ENCODE measurements at places on chromosomes 2 and 18. TPM values are rescaled to one million over a fixed set of nuclear protein-coding genes. Genes with fewer than 3 reads are reported as not detected.

- DNase-seq, result no peak
Measured at GRCh38 chr2:8797682-8798081, 39.7 kb downstream of the KIDINS220 start.

GRCh38 chr2:228352048-228352447, 170.6 kb upstream of the SPHKAP start:
- no peak for DNase-seq

DNA sequence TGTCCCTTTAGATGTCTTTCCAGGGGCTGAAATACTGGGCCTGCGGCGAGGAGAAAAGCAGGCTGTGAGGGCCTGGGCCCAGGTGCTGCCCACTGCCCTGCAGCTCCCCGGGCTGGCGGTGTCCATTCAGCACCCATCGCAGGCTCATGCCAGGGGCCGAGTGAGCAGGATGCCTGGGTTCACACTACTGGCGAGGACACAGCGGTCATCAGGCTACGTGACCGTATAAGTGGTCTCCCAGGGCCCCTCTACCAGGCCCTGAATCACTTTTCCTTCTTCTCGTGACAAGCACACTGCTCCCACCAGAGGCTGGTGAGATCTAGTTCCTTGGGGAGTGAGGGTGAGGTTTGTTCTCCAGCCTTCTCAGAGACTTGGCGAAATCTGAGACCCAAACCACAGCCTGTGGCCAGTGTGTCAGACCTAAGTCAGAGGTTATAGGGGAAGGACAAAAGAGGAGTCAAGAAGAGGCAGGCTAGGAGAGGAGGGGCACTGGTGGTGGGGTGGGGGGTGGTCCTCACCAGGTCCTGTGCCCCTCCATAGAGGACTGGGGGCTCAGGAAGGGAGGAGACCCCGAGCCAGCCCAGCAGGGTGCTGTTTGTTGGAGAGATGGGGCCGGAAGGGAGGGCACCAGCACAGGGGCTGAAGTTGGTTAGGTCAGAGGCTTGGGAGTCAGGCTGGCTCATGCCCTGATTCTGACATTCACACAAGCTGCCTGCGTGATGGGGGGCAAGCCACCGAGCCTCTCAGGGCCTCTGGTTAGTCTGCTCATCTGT, 6.6 kb upstream of the SEMA4C start:
- no peak for DNase-seq

DNA sequence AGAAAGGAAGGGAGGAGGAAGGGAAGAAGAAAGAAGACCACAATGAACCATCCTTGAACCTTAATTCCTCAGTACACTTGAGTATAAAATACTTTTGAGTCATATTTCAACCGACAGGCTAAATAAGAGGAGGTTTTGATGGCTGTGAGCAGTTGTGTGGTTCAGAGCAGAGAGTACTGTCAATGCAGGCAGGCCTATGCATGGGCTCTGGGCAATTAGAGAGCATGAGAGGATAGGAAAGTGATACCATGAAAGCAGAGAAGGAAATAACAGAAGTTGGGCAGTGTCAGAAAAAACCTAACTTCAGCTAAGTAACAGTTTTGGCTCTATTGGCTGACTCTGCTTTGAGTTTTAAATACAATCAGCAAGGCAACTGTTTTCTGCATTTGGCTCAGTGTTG, 123.6 kb upstream of the STK17B start:
- no peak for DNase-seq

DNA sequence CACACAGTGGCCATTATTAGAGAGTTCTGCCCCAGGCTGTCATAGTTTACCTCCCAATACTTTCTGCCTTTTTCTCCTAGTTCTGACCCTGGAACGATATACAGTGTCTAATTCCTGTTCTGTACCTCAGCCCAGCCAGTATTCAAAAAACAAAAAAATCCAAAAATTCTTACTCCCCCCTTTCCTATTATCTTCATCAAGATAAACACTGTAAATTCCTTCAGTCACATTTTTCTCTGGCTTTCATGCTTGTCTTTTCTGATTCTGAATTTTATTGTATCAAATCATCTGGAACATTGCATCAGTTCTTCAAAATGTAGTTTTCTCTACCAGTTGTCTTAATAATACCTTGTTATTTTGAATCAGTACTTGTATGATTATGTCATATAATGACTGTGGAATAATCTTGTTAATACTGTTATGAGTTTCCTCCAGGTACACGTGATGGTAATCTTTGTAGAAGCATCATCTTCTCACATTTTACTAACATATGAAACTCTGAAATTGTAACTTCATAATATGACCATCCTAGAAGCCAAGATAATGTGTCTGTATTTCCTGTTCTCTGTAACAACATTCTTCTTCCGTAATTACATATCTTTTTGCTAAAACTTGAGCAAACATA, 79.0 kb upstream of the NOSTRIN start:
- DNase-seq, result no peak

DNA sequence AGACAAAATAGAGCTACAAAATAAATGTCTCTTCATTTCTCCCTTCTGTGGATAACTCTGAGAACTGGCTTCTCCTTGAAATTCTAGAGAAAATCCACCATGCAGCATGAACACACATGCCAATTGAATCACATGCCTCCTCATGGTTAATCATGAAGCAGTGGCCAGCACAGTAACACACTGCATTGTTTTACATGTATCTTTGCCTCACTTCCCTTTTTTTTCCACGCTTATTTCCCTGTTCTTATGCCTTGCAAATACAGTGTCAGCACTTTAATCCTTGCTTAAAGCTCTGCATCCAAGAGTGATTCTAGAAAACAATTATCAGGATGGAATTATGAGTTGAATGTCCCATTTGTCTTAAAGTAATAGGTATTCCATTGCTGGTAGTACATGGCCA, 50.3 kb upstream of the ZBTB7C start:
- DNase-seq, result no peak

GRCh38 chr2:105890111-105890510, 145.4 kb downstream of the NCK2 start:
- DNase-seq, result no peak

DNA sequence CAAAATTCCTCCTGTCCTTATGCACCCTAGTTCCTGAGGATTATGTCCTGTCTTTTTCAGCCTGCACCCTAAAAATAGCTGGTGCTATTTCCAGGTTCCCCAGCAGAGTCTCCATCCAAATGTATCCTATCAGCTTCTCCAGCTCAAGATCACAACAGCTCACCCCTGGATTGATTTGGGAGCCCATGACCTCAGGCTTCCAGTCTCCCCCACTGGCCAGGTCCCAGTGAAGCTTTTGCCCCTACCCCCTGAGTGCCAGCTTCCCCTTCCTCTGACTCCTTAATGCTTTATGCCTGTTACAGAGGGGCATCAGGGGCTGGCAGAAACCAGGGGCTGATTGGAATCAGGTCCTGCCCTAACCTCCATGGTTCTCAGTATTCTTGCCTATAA, 76.9 kb upstream of the DAPL1 start:
- DNase-seq, result no peak

DNA sequence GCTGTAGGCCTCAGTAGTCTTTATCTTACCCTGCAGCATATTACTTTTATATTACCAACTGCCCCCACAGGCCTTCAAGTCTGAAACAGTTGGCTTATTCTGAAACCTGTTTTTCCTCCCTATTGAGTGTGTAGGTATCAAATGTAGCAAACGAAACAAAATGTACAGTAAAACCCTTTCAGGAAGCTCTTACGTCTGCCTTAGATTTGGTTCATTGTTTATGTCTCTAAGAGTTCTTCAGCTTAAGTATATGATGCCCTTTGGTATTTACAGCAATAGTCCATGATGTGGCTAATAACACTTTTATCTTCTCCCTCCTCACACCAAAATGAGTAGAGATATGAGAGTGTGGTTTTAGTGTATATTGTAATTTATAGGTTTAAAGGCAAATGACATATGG, 108.8 kb downstream of the DOCK10 start:
- DNase-seq, result no peak

GRCh38 chr2:156470975-156471583, 34.9 kb downstream of the GPD2 start:
- no peak for DNase-seq

- no peak for DNase-seq
Measured at GRCh38 chr18:29664278-29665036, 1378.1 kb downstream of the DSC3 start.

DNA sequence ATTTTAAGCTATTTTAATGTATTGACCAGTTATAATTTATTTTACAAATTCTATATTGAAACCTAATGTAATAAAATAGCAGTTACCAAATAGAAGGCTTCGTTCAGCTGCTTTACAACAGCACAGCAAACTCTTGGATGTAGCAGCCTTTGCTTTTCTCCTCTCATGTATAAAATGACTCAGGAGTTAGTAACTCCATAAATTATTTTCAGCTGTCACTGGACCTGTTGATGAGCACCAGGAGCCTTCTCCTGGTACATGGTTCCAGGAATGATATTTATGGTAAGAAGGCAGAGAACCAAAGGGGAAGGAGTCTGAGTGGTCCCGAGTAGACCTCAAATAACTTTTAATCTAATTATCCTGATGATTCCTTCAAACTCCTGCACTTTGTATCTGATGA, 256.4 kb upstream of the NETO1 start:
- DNase-seq, result no peak

GRCh38 chr2:238440331-238440730, 13.6 kb downstream of the ASB1 start:
- no peak for DNase-seq

DNA sequence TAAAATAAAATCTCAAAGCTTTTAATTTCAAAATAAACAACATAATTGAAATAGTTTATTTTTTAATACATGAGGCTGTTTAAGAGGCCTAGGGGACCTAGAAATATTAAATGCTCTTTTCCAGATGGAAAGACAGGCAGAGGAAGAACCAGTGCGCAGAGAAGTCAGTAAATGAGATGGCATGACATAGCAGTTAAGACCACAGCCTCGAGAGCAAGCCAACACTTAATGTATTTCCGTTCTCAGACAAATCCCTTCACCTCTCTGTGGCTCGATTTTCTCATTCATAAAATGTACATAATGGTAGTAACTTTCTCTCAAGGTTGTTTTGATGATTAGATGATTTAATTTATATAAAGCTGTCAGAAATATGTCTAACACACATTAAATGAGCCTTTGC, 405.1 kb upstream of the CWC22 start:
- no peak for DNase-seq

GRCh38 chr2:175308005-175308404, 126.5 kb upstream of the ATP5MC3 start:
- no peak for DNase-seq

GRCh38 chr2:21404137-21404536, 280.4 kb downstream of the TDRD15 start:
- DNase-seq, result no peak

DNA sequence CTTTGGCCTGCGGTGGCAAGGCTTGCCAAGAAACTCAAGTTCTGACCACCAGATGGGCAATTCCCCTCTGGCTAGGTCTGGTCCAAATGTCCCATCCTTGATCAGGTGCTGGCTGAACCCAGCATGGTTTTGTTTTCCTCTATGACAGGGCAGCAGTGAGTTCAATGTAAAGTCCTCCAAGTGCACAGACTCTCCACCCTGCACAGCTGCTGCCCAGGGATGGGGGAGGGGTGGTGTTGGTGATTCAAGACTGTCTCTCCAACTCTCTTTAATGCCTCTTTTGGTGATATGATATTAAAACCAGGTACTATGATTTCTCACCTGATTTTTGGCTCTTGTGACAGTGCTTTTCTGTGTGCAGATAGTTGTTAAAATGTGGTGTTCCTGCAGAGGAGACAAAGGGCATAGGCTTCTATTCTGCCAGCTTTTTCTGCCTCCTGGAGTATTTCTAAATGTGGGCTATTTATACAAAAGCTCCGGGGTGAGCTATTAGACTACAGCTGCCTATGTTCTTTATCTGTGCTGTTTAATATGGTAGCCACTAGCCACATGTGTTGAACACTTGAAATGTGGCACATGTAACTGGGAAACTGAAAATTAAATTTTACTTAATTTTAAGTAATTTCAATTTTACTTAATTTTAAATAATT, 64.0 kb upstream of the STK39 start:
- no peak for DNase-seq

DNA sequence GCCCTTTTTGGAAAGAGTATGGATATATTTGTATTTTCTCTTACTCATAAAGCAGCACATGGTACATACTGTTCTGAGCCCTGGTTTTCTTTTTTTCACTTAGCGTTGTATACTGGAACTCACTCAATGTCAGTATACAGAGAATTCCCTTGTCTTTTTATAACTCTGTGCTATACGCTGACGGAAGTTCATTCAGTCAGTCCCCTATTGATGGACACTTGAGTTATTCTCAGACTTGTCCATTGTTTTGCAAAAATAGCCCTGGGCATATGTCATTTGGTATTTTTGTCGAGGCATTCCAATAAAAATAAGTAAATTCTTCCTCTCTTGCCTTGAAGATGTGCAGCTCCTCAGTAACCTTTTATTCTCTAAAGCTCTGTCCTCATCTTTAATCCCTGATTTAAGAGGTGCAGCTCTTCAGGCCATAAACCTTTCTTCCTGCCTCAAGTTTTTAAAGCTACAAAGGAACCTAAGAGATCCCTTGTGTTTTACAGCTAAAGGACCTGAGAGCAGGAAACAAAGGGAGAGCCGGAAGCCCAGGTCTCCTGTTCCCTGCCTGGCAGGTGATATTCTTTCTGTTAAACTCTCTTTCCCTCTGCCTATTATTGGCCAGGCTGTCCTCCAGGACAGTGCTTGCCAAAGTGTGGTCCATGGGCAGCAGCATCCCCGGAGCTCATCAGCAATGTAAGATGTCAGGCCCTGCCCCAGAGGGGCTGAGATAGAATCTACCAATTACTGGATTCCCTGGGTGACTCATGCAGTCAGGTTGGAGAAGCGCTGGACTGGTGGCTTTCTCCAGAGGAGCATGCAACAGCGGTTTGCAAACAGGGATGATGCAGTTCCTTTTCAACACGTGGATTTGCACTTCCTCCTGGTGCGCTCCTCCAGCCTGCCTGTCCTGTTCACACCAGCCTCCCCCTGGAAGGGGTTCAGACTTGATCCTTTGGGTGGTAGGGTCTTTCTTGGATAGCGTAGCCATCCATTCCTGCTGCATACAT, 158.0 kb downstream of the NEDD4L start:
- DNase-seq, result no peak

GRCh38 chr2:179857236-179857635, 4.2 kb downstream of the ZNF385B start:
- DNase-seq, result no peak

DNA sequence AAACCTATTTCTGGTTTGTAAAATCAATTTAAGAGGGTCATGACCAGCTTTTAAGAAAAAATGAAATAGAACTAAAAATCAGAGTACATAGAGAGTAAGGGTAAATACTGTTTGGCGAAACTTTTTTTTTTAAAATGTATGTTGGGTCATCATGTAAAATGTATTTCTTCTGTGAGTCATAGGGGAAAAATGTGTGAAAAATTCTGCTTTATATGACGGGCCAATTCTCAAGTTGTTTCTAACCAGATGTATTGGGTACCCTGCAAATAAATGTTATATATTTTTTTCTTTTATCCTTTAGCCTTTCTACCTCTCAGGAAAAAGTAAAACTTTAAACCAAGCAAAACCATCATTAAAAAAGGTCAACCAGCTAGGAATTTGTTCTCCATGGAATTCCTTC, 13.9 kb downstream of the AFTPH start:
- DNase-seq, result no peak

- no peak for DNase-seq
Measured at GRCh38 chr2:237854295-237854694, 5.1 kb upstream of the RAMP1 start.

Gene STK25
- total RNA-seq, result 285 TPM

Gene MEP1B
- total RNA-seq, result not detected

Gene GPBAR1
- 0.35 TPM for total RNA-seq

Gene STAT4
- 0.44 TPM for total RNA-seq

Gene ZNF892
- total RNA-seq, result 3.9 TPM

Gene G6PC2
- not detected for total RNA-seq

Gene KYNU
- total RNA-seq, result under 0.01 TPM

Gene ALPP
- total RNA-seq, result not detected

Gene SLC9A2
- total RNA-seq, result not detected

Gene PDCD1
- total RNA-seq, result not detected

Gene IGFBP5
- total RNA-seq, result 23.4 TPM

Gene CRYGD
- not detected for total RNA-seq
